ENCODE measurements at places on chromosomes 2 and 18. TPM values are rescaled to one million over a fixed set of nuclear protein-coding genes. Genes with fewer than 3 reads are reported as not detected.

CNOT9 gene
- total RNA-seq, result 48.3 TPM

AQP12A gene
- not detected for total RNA-seq

SDC1 gene
- 57.5 TPM for total RNA-seq

TOGARAM2 gene
- total RNA-seq, result not detected

MORN2 gene
- 14.1 TPM for total RNA-seq

DNA sequence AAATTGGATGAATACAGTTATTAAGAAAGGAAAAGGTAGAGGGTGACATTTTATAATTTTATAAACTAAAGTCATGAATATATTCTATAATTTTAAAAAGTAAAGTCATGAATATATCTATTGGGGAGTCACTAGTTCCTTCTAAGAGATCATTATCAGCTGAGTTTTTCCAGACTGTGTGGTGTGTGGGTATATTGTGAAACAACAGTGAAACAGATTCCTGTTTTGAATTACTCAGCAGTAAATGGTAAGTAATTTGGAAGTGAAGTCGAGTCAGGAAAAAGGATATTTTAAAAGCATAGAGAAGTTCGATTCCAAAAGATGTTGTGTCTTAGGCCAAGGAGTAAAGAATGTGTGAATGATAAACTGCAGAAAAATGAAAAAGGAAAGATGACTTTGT, 1018.2 kb upstream of the NXPH2 start:
- H3K4me1 ChIP-seq, result no peaks in the 10 kb centered on the region
- H3K27ac ChIP-seq, result no peak overlapping the region
- H3K36me3 ChIP-seq, result no peaks in the 10 kb centered on the region
- DNase-seq, result no peak
- H3K4me3 ChIP-seq, result no peak overlapping the region

DNA sequence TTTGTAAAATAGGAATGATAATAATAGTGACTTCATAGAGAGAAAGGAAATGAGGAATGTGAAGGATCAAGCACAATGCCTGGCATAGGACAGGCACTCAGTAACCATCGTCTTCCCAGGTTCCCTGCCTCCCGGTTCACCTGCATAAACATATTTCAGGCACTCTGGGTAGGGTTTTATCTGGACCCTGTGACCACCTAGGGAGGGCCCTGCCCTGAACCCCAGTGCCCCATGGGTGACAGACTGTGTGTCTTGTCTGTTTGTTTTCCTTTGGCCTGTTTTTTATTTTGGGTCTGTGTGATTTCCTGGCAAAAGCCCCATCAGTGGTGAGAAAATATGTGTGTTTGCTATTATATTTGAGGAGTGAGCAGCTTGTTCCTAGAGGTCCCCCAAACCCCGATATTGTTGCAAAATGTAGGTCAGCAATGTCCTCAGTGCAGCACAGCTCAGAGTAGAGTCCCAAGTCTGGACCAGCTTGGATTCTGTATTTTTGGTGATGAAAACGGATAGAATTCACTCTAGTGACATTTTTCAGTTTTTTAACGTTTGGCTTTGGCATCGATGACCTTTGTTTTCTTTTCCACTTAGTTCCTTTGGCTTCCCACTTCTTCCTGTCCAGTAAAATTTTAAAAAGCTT, 9.6 kb upstream of the NT5C1B start:
- no peaks in the 10 kb centered on the region for H3K27me3 ChIP-seq
- DNase-seq, result no peak
- no peaks in the 10 kb centered on the region for H3K36me3 ChIP-seq
- H3K27ac ChIP-seq, result no peak overlapping the region

DNA sequence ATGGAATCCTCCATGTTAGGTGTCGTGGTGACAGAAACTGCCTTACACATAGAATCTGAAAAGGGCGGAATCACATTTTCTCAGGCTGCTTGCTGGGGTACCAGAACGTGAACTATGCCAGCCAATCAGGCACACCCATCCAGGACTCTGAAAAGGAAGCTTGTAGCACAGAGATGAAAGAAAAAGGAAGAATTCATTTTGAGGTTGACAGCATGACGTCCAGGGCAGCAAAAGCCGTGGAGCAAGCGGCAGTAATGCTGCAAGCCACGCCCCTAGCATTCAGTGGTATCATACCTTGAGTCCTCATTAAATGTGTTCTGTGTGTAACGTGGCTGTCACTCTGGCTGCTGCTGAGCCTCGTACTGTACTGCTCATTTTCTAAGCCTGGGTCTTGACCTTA, 304.0 kb downstream of the DYSF start:
- H3K27me3 ChIP-seq, result no peaks in the 10 kb centered on the region
- DNase-seq, result no peak
- no peaks in the 10 kb centered on the region for H3K36me3 ChIP-seq
- H3K4me1 ChIP-seq, result no peaks in the 10 kb centered on the region

- H3K36me3 ChIP-seq, result no peaks in the 10 kb centered on the region
- H3K27ac ChIP-seq, result no peak overlapping the region
- peaks cover 5% of the 10 kb centered on the region for H3K4me1 ChIP-seq
- H3K27me3 ChIP-seq, result no peaks in the 10 kb centered on the region
- H3K4me3 ChIP-seq, result no peak overlapping the region
- DNase-seq, result no peak
These were observed 388.9 kb downstream of the ALK start for GRCh38 chr2:29532436-29532835.

DNA sequence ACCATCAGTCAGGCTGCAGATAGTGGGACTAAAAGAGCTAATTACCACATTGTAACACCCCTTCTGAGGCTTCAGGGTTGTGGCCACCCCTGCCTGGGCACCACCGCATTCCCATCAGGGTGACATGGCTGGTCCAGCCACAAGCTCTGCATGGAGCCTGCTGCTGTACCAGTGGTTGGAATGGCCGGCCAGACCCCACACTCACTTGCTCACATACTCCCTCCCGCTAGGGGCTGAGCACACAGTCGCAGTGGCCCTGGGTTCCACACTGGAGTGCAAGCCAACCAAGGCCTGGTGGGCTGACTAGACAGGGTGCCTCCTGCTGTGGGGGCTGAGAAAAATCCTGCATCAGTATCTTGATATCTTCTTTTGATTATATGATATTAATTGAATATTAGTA, 182.8 kb upstream of the STK17B start:
- no peak overlapping the region for H3K27ac ChIP-seq
- no peaks in the 10 kb centered on the region for H3K36me3 ChIP-seq
- H3K4me3 ChIP-seq, result no peak overlapping the region
- no peaks in the 10 kb centered on the region for H3K27me3 ChIP-seq
- DNase-seq, result no peak

DNA sequence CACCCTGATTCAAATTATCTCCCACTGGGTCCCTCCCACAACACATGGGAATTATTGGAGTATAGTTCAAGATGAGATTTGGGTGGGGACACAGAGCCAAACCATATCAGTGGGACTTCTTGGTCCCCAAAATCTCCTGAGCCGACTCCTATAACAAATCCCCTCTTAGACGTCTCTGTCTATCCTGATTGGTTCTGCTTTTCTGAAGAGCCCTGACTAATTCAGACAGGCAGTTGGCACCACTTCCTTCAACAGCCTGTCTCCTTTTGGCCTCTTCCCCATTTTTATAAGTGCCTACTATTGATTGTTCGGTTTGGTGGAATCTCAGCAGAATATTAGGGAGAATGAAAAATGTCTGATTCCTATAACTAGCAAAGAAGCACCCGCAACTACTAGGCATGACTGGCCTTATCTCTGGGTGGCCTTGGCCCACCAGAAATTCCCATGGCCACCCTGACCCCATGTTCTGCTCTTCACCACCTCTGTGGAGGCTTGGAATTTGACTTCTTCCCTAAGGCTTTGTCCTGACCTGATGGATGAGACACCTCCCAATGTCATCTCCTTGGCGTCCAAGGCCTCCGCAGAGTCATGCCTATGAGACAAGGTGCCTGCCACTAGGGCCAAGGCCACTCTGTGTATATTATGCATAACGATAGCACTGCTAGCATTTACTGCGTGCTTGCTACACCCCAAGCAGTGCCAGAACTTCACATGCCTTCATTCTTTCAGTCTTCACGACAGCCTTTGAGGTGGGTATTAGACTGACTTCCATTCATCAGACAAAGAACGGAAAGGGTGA, 218.9 kb upstream of the COPS8 start:
- H3K27ac ChIP-seq, result no peak overlapping the region
- no peaks in the 10 kb centered on the region for H3K27me3 ChIP-seq
- H3K4me1 ChIP-seq, result no peaks in the 10 kb centered on the region
- H3K36me3 ChIP-seq, result no peaks in the 10 kb centered on the region
- DNase-seq, result peak; percentile 17

- H3K36me3 ChIP-seq, result no peaks in the 10 kb centered on the region
- no peak overlapping the region for H3K27ac ChIP-seq
- H3K4me1 ChIP-seq, result peaks cover 81% of the 10 kb centered on the region
- DNase-seq, result peak; percentile 44
- no peaks in the 10 kb centered on the region for H3K27me3 ChIP-seq
These were observed 5.6 kb downstream of the KLF7 start for GRCh38 chr2:207160115-207160514.

DNA sequence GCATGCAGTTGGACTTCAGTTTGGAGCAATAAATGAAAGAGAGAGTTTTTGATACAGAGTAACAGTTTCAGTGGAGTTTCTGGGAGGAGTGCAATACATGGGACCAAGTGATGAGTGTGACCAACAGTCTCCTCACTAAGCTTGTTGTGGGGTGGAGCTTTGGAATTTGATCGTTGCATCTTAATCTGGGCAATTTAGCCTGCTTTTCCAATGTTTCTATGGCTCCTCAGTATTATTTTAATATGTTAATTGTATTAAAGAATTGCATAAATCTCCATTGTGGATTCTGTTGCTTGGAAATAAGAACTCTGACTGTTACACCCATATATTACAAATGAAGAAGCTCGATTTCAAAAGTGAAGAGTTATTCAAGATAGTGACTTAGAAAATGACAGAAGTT, 446.6 kb upstream of the LRATD1 start:
- no peaks in the 10 kb centered on the region for H3K36me3 ChIP-seq
- no peak overlapping the region for H3K27ac ChIP-seq
- no peak overlapping the region for H3K4me3 ChIP-seq
- H3K27me3 ChIP-seq, result no peaks in the 10 kb centered on the region
- H3K4me1 ChIP-seq, result no peaks in the 10 kb centered on the region
- no peak for DNase-seq

DNA sequence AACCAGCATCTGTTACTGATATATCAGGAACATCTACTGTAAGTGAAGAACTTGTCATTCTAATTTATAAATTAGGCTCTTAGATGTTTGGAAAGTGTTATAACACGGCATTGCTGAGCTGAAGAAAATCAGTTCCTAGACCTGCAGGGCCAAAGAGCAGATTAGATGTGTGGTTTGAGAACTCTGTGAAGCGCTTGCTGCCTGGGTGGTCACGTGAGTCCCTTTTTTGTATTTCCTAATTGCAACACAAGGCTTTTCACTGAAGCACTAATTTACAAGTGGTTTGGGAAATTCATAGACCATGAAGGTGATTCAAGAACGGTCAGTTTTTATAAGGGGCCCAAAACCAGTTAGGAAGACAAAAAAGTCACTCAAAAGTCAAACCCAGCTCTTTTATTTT, 106.9 kb upstream of the SP3 start:
- H3K27me3 ChIP-seq, result no peaks in the 10 kb centered on the region
- no peak overlapping the region for H3K4me3 ChIP-seq
- H3K27ac ChIP-seq, result no peak overlapping the region
- no peak for DNase-seq

DNA sequence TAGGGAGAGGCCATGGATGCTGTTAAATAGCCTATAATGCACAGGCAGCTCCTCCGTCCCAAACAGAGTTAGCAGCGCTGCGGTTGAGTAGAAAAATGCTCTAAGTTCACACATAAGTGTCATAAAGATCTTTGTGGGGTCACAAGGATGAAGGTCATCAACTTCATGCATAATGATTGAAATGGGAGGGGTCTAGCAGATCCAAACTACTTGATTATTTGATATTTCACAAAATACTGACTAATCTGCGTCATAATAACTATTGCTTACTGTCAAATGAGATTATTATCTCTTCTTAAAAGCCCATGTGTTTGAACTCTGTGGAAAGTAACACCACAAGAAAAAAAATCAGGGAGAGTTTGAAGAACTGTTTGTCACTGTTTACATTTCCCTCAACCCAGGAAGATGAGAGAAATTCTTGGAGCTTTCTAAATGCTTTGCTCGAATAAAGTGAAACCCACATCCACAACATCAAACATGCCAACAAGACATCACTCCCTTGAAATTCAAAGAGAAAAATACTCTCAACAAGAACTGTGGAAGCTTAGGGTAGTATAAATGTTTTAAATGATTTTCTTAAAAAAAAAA, 50.5 kb upstream of the CREB1 start:
- peaks cover 4% of the 10 kb centered on the region for H3K4me1 ChIP-seq
- no peaks in the 10 kb centered on the region for H3K27me3 ChIP-seq
- H3K27ac ChIP-seq, result no peak overlapping the region
- no peak for DNase-seq

DNA sequence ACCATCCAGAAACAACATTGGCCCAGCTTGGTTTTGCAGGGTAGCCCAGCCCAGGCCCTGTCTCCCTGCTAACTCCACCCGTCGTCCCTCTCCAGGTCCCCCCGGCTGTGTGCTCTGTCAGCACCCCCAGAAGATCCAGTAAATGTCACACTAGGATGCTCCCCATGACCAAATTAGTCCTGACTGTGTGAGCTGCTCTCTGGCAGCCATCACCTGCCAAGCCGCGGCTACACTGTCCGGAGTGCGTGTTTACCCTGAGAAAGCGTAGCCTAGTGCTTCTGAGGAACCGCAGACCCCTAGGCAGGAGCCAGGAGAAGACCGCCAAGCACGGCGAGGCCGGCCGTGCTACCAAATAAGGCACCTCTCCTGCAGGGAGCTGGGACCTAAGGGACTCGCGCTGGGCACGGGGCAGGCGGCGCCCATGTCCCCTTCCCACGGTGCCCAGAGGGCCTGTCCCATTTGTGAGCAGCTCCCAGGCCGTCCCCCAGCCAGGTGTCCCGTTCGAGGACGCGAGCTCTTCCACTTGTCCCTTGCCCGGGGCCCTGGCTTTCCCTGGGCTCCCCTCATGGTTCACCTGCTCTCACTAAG, 849.9 kb downstream of the RNF144A start:
- no peaks in the 10 kb centered on the region for H3K27me3 ChIP-seq
- H3K4me1 ChIP-seq, result no peaks in the 10 kb centered on the region
- H3K4me3 ChIP-seq, result no peak overlapping the region
- H3K27ac ChIP-seq, result no peak overlapping the region
- DNase-seq, result no peak
- no peaks in the 10 kb centered on the region for H3K36me3 ChIP-seq

DNA sequence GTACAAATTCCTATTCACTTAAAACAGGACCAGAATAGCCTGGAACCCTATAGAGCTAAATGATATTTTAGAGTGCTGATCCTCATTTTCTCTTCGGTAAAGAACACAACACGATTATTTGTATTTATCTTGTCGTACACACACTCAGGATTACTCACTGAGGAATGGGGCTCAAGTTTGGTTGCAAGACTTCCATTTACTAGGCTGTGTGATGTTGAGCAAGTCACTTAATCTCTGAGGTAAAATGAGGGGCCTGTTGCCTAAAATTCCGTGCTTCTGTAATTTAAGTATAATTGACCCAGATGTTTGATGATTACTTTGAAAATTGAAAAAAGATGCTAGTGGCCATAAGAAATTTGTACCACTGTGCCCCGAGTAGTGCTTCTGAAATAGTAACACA, 42.6 kb upstream of the MAP4K3 start:
- H3K4me1 ChIP-seq, result peaks cover 23% of the 10 kb centered on the region
- no peak for DNase-seq
- H3K36me3 ChIP-seq, result peaks cover 17% of the 10 kb centered on the region
- H3K4me3 ChIP-seq, result no peak overlapping the region
- H3K27me3 ChIP-seq, result no peaks in the 10 kb centered on the region

Data from stomach (tissue), 19 donors.